ENCODE measurements at places on chromosomes 5 and 9.

GRCh38 chr9:76580188-76580587 lies 121.2 kb downstream of the GCNT1 start:
- DNase-seq, result no peak

- DNase-seq, result no peak
Observed at GRCh38 chr5:30100148-30100713, 1093.3 kb upstream of the CDH6 start.

GRCh38 chr9:91843623-91844148 lies 106.3 kb downstream of the ROR2 start:
- DNase-seq, result no peak

GRCh38 chr5:133430095-133430494 lies 182.2 kb downstream of the FSTL4 start:
- DNase-seq, result no peak

GRCh38 chr5:119483155-119483554 lies 30.9 kb downstream of the HSD17B4 start:
- DNase-seq, result no peak

- DNase-seq, result no peak
Observed at GRCh38 chr9:127411122-127411521, 13.1 kb upstream of the ZNF79 start.

DNA sequence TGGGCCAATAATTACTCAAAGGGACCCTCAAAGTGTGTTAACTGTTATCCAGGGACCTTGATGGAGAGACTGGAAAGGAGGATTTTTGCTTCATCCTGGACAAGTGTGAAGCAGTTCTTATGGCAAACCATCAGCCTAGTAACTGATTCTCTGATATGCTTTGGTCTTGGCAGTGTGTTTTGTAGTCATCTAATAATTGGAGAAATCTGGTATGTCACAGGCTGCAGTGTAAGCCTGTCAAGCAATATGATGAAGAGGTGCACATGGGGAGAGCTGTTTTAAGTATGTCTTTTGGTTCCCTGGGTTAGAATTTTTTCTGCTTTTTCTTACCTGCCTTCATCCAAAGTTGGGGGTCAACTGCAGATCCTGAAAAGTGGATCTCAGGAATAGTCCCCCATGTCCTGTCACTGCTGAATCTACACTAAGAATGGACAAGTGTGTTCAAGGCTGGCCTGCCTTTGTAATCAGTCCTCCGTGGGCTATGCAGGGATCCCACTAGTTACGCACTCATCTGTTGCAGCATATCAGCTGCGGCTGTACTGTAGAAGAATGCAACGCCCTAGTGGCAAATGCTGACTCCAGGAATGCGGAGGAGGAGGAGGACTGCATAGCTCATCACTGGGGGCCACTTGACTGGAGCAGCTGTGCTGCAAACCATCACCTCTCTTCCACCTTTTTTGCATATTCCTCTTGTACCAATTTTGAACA lies 1.9 kb downstream of the SPTAN1 start:
- no peak for DNase-seq

DNA sequence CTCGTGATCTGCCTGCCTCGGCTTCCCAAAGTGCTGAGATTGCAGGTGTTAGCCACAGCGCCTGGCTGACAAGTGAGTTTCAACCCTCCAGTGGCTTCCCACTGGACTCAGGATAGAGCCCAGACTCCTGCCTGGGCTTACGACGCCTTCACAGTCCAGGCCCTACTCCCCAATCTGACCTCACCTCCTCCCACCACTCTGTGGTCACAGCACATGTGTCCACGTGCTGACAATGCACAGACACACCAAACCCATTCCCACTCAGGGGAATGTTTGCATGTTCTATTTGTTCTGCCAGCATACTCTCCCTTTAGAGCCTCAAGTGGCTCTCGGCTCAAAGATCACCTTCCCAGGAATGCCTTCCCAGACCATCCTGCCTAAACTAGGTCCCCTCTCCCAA lies 31.1 kb upstream of the TRIM14 start:
- no peak for DNase-seq

DNA sequence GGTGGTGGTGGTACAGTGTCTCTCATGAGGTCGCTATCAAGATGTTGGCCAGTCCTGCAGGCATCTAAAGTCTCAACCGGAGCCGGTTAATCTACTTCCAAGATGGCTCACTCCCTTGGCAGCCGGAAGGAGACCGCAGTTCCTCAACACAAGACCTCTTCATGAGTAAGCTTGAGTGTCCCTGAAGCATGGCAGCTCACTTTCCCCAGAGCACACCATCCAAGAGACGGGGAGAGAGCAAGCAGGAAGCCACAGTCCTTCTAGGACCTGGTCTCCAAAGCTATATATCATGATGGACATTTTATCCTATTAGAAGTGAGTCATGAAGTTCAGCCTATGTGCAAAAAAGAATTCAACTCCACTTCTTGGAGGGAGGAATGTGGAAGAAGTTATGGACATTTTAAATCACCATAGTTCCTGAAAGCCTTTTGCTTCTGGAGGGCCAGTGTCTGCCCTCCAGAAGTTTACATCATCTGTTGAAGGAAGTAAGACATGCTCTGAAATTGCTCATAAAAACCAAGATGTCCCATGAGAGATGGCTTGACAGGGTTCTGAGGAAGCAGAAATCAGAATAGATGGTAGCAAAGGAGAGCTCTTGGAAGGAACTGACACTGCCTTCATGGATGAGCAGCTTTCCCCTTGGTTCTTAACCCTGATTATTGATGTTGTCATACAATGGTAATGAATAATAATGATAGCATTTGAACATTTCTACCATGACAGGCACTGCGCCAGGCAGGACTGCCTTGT lies 21.3 kb downstream of the GALNT10 start:
- DNase-seq, result no peak

GRCh38 chr5:2721385-2722138 lies 29.9 kb downstream of the IRX2 start:
- no peak for DNase-seq

- no peak for DNase-seq
Observed at GRCh38 chr5:39214912-39215709, 4.3 kb downstream of the FYB1 start.

- DNase-seq, result no peak
Observed at GRCh38 chr5:87113861-87114260, 153.8 kb upstream of the RASA1 start.

DNA sequence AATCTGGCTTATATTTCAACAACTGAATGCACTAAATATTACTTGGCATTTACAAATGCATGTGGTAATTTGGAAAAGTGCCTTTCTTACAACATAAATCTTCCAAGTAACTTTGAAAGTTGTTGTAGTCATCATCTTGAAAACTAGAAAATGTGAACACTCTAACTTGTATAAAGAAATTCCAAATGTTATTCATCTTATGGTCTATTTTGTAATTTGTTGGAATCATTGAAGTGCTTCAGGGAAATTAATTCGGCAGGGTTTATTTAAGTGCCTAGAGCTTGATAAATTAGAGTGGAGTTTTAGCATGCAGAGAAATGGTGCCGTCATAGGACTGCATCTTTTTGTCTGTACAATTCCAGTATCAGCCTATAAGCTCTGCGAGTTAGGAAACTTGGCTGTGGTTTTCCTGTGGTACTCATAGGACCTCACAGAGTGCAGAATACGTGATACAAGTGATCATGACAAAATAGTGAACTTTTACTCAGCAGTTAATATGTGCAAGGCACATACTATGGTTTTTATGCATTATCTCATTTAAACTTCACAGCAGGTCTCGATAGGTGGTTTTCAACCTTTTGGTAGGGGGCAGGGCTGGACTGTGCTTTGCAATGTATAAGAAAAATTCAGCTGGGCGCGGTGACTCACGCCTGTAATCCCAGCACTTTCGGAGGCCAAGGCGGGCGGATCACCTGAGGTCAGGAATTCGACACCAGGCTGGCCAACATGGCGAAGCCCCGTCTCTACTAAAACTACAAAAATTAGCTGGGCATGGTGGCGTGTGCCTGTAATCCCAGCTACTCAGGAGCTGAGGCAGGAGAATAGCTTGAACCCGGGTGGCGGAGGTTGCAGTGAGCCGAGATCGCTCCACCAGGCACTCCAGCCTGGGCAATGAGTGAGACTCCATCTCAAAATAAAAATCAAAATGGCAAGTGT lies 79.6 kb downstream of the RAI14 start:
- no peak for DNase-seq

All from stimulated activated CD8-positive, alpha-beta memory T cell treated with anti-CD3 and anti-CD28 coated beads, Interleukin-4, amount 100 ng/mL, for 1 hour (primary cell).